Fibroblast of skin of scalp (primary cell): ENCODE measurements at places on chromosomes 13 and 19.
A peak's percentile ranks its signal among the peaks of the same experiment; 100 is the strongest.

DNA sequence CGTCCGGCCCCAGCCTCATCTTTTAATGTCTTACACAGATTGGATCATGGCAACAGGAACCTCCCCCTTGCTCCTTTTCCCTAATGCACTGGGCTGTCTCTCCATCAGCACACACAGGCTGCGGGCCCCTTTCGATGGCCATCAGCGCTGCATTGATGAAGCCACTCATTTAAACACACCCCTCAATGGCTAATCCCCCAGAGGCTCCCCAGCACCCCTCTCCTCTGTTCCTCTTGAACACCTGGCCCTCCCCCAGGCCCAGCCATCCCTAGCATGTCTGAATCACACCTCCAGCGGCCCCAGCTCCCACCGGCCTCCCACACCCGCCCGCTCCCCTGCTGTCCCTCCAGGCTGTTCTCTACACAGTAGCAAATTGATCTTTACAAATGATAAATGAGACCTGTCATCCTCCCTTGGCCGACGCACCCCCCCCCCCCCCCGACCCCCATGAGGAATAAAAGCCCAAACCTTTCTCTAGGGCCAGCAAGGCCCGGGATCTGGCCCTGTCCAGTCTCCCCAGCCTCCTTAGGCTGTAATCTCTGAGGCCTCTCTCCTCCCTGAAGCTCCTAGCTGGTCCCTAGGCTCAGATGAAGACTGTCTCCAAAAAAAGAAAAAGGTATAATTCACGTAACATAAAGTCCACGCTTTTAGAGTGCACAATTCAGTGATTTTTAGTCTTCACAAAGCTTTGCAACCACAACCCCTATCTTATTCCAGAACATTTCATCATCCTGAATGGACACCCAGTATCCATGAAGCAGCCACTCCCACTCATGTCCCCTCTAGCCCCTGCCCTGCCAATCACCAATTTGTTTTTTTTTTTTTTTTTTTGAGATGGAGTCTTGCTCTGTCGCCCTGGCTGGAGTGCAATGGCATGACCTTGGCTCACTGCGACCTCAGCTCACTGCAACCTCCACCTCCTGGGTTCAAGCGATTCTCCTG lies 7.4 kb downstream of the RPL28 start:
- DNase-seq: no peak

DNA sequence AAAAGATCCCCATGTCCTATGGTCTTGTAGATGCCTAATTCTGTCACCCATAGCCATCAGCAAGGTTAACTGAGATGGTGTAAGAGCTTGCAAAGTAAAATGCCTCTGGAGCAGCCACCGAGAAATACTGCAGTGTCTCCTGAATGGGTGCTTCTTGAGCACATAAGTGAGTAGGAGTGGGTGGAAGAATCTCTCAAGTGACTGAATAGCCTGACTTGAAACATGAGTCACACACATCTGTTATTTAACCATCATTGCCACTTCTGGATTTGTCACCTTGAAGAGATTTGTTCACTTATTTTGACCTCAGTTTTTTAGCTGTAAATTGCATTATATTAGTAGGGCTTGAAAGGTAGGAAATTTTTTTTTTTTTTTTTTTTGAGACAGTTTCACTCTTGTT lies 2.3 kb downstream of the ZNF714 start:
- DNase-seq: no peak

DNA sequence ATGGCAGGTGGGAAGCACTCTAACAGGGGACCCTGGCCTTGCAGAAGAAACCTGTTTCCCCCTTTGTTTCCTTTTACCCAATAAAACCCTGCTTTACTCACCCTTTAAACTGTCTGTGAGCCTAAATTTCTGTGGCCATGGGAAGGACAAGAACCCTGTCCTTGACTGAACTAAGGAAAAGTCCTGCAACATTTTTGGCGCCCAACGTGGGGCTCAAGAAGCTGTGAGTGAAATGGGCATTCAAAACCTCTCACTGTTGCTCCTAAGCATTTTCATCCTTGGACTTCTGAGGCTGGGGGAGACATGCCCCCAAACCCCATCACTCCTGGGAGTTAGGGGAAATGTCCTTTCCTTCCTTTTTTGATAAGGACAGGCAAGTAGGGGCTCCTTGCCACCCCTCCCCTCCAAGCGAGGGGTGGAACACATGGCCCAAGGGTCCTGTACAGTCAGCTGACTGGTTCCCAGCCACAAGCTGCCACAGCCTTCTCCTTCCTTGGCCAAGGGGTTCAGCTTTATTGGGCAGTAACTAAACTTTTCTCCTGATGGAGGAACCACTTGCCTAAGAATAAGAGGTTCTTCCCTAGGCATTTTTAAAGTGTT lies 381.6 kb downstream of the KLF5 start:
- peak; percentile 23 for DNase-seq

GRCh38 chr19:10010247-10010691 lies at the start of gene COL5A3:
Gene COL5A3, minus strand, starts transcription at chr19:10010504. Its CDS starts 119 bp downstream, at chr19:10010385.
- DNase-seq: peak; percentile 78

- no peak for DNase-seq
These were observed 129.3 kb downstream of the ATP11A start for GRCh38 chr13:112819111-112819510.

GRCh38 chr19:19033426-19034203 lies at the start of the genes ARMC6 and SUGP2:
Gene ARMC6, plus strand, starts transcription at chr19:19033603. Its CDS starts 607 bp downstream, at chr19:19034210.
Gene SUGP2, minus strand, starts transcription at chr19:19033517. Its CDS starts 2,446 bp downstream, at chr19:19031071.
- DNase-seq: peak; percentile 87

- no peak for DNase-seq
These were observed 7.3 kb downstream of the POLR2E start for GRCh38 chr19:1087813-1088415.

DNA sequence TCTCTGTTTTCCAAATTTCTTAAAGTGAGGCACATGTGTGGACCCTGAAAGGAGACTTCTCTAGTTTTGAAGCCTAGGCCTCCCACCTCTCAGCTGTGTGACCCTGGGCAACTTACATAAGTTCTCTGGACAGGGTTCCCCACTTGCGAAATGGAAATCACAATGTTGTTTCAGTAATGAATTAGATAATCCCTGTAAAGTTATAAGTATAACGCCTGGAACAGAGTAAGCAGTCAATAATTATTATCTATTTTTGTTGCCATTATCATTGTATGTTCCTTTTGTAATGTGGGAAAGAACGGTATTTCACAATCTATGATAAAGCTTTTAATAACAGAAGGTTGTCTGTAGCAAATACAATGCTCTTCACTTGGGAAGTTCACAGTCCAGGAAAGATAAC lies 437.3 kb upstream of the ZNF507 start:
- DNase-seq: no peak

DNA sequence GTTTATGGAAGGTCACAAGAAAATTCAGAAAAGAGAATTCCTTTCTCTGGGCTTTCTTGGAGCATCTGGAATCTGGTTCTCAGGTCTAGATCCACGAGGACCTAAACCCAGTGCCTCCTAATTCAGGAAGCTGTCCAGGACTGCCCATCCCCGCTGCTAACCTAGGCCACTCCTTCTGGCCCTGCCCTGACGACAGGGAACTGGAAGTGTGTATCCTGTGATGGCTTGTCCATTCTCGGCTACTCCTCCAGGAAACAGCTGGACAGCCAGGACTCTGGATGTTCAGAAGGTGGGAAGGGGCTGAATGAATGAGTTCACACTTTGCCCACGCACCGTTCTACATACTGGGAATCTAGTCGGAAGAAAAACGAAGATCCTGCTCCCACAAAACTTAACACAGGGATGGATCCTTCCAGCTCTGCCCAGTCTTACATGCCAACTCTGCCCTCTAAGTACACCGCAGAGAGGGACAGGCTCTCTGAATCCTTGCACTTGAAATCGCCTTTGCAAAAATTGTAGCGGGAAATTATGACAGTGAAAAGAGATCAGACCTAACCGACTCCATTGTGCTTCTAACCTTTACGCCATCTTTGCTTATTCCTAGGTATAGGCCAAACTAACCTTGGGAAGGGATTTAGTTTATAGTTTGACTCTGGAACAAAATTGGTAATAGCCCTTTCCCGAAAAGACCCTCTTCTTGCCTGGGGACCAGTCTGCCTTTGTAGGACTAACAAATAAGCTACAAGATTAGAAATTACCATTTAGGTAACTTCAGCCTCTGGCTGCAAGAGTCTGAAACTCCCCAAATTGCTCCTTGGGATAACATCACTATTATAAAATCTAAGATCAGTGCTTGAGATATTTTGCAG lies 1.8 kb downstream of the LSM4 start:
- no peak for DNase-seq

DNA sequence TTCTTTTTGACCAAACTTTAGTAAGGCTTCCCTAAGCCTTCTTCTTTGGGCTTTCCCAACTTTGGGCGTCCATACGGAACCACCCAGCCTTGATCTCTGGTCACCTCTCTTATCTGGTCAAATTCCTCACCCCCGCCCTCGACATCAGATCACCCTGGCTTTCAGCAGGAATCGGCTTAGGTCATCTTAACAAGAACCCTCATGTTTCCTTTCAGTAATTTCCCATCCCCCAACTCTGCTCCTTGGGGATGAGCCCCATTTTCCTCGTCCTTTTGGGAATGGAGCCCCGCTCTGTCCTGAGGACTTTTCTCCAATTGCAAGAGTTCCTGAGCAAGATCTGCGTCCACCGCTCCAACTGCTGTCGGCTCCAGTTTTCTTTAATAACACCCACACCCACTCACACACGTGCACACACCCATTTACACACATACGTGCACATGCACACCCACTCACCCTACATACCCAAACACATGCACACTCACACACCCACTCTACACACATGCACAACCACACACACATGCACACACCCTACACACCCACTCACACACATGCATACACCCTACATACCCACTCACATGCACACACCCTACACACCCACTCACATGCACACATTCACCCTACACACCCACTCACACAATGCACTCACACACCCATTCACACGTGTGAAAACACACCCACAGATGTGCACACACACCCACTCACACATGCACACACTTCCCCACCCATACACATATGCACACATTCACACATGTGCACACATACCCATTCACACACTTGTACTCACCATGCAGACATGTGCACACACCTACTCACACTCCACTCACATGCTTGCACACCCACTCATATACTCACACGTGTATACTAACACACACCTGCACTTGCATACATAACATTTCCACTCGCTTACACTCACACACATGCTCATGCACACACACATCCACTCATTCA lies 87.0 kb upstream of the TM9SF2 start:
- no peak for DNase-seq

GRCh38 chr19:497491-497868 lies 1.2 kb downstream of the MADCAM1 start:
- DNase-seq: no peak

DNA sequence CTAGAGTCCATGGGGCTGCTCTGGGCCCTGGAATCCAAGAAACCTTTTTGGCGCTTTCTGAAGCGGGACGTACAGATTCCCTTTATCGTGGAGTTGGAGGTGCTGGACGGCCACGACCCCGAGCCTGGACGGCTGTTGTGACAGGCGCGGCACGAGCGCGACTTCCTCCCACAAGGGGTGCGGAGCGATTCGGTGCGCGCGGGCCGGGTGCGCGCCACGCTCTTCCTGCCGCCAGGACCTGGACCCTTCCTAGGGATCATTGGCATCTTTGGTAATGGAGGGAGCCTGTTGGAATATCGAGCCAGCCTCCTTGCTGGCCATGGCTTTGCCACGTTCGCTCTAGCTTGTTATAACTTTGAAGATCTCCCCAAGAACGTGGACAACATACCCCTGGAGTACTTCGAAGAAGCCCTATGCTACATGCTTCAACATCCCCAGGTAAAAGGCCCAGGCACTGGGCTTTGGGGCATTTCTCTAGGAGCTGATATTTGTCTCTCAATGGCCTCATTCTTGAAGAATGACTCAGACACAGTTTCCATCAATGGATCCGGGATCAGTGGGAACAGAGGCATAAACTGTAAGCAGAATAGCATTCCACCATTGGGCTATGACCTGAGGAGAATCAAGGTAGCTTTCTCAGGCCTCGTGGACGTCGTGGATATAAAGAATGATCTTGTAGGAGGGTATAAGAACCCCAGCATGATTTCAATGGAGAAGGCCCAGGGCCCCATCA lies 3.5 kb upstream of the ZFP82 start:
- DNase-seq: peak; percentile 4

- no peak for DNase-seq
These were observed 90.2 kb downstream of the DNAJC15 start for GRCh38 chr13:43113603-43114002.

GRCh38 chr13:113860051-113860664 lies 3.7 kb downstream of the GAS6 start:
- DNase-seq: no peak

DNA sequence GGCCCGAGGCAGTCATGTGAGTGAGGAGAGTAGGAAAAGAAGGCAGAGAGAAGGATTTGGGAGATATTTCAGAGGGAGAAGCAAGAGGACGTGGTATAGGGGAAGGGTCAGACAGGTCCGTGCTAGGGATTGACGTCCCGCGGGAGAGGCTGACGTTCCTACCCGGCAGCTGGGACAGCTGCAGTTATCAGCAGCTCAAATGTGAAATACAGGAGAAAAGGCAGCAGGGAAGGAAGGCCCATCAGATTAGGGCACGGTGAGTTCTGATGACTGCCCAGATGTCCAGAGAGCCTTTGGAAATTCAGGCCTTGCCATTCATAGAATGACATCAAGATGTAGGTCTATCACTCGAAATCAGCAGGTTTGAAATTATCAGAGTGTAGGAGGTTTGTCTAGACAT lies 88.4 kb downstream of the IRS2 start:
- no peak for DNase-seq

- peak; percentile 14 for DNase-seq
These were observed 50.6 kb upstream of the MTIF3 start for GRCh38 chr13:27500806-27501534.

GRCh38 chr19:10780368-10780767 lies 55.6 kb downstream of the TMED1 start:
- DNase-seq: peak; percentile 56

DNA sequence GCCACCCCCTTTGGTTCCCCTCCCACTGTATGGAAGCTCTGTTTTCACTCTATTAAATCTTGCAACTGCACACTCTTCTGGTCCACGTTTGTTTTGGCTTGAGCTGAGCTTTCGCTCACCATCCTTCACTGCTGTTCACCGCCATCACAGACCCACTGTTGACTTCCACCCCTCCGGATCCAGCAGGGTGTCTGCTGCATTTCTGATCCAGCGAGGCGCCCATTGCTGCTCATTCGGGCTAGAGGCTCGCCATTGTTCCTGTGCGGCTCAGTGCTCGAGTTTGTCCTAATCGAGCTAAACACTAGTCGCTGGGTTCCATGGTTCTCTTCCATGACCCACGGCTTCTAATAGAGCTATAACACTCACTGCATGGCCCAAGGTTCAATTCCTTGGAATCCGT lies 42.7 kb downstream of the ACTN4 start:
- no peak for DNase-seq

DNA sequence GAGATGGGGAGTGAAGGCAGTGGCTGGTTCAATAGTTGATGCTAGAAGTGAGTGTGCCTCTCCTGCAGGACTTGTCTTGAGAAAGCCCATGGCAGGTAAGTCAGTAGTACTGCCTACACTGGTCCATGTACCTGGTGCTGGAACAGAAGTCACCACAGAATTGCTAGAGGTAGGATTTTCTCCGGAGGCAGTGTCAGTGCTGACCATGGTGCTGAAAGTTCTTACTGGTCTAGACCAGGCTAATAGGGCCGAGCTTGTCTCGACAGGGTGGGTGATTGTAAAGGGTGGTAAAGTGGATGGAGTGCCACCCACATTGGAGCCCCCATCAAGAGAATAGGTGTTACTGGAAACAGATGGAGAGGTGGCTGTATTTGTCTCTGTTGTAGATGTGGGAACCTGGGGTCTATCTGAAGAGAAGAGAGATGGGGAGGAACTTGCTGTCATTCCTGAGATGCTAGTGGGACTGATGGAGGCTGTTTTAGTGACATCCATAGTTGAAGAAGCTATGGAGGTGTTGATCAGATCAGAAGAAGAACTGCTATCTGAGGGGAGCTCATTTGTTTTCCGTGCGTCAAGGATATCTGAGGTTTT lies 36.6 kb downstream of the MUC16 start:
- DNase-seq: no peak

GRCh38 chr19:784541-784940 lies 12.7 kb upstream of the PTBP1 start:
- DNase-seq: no peak
